ENCODE measurements at places on chromosomes 5 and 9.

DNA sequence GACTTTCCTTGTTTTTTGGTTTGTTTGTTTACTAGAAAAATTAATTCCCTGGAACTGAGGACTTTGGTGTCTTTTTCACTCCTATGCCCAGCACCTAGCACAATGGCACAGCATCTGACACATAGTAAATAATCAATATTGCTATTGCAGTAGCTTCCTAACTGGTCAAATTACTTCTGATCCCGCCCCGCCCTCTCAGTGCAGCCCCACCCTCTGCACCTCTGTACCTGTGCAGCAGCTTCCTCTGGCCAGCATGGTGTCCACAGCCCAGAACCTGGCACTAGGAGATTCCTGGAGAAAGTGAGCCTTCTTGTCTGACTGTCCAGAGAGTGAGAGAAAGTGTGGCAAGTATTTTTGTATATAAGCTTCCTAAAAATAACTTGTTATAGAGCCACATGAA is 343.2 kb downstream of the ZNF608 start:
- no peak for DNase-seq

- no peak for DNase-seq
These were observed 7.9 kb upstream of the C1QTNF2 start for GRCh38 chr5:160378330-160378729.

GRCh38 chr5:146699664-146700418 is 178.7 kb downstream of the PPP2R2B start:
- DNase-seq = no peak

- DNase-seq = no peak
These were observed 35.7 kb downstream of the RAD50 start for GRCh38 chr5:132592521-132592920.

DNA sequence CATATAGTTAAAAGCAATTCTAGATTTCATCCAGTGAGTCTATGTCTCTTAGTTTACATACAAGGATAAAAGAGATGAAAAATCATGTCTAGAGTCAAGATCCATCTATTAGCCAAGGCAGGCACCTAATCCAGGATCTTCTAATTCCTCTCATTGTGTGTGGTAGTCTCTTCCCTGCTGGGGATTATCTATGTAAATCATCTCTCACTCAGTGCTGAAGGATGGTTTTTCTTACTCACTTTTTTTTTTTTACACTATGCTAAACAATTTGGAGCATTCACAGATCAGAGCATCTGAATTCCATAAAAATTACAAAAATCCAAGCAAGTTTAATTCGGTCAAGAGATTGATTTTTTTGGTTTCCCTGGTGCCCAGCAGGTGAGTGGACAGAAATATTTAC is 154.9 kb upstream of the GDNF start:
- DNase-seq = no peak

- no peak for DNase-seq
These were observed 64.6 kb upstream of the TAF11L2 start for GRCh38 chr5:17433406-17433805.

- DNase-seq = no peak
These were observed 48.6 kb downstream of the NR2F1-AS1 start for GRCh38 chr5:93532370-93532769.

DNA sequence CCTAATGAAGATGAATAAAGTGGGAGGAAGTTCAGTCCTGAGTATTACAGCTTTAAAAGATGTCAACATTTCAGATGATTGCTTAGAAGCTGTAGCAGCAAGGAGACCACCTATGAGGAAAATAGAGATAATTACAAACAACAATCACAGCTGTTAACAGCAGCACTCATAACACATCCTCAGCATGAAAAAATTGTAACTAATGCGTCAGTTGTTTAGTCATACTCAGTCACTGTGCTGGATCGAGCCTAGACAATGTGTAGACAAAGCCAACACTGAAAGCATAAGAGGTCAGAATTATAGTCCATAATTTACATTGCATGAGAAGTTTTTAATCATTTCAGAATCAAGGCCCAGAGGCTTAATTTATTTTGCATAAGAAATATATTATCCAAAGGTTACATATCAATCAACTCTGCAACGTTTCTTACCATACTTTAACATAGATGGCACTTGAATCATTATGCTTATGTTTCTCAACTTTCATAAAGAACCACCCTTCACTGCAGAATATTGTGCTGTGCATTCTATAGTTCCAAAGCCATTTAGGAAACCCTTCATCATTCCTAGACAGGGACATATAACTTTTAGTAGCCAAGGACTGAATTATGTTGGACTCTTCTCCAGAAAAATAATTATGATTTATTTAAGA is 60.2 kb upstream of the HAPLN1 start:
- no peak for DNase-seq

DNA sequence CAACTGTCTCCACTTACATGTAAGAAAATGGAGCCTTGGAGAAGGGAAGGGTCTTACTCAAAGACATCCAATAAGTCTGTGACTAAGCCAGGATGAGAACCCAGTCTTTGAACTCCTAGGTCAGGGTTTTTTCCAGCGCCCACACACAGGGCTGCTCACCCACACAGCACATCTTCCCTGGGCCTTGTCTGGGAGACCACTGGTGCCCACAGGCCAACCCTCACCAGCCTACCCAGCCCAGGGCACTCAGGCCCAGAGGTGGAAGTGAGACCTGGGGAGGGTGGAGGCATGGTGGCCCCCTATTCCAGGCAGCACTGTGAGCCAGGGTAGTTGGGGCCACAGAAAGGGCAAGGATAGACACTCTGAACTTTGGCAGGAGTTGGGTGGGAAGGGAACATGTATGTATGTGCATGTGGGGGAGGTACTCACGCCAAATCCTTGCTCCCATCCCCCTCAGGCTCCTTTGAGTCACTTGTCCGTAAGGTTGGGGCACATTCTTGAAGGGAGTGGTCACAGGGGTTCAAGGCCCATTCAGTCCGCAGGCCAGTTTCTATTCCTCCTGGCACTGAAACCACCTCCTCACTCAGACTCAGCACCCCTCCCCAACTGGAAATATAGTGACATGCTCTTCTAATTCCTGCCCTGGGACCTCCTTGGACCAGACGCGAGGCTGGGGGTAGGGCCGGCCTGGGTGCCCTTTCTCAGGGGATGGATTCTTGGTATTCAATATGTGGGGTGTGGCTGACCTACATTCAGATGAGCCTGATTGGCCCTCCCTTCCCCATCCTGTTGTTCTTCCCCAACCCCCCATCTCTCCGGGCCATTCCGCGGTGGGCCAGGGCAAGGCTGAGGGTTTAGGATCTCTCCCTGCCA is 2.9 kb upstream of the SLC4A9 start:
- DNase-seq = no peak

DNA sequence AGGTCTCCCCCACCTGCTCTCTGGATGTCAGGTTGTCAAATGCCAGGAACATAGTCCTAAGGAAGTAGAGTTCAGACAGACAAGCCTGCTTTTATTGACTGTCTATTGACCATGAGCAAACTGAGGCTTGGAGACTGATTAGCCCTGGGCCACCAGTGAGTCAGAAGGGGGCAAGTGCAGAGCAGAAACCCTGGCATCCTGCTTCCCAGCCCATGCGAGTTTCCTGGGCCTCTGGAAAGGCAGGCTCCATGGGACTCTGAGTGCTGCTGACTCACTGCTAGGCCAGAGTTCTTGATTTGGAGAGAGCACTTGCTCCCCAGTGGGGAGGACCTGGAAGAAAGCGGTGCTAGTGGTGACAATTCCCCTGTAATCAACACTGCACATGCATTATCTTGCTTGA is 2.8 kb upstream of the HBEGF start:
- DNase-seq = no peak

- DNase-seq = no peak
These were observed 117.8 kb upstream of the LHFPL2 start for GRCh38 chr5:78766412-78766762.

GRCh38 chr9:74358959-74359358 is 138.2 kb upstream of the RORB start:
- no peak for DNase-seq

- DNase-seq = no peak
These were observed 40.8 kb upstream of the SMU1 start for GRCh38 chr9:33117306-33117705.

GRCh38 chr5:170518277-170518676 is 14.5 kb downstream of the KCNIP1 start:
- DNase-seq = no peak

GRCh38 chr9:78765861-78766260 is 468.9 kb downstream of the PSAT1 start:
- DNase-seq = no peak

GRCh38 chr5:108672639-108673038 is 75.1 kb upstream of the FER start:
- no peak for DNase-seq

GRCh38 chr9:125241863-125242739 is 958 bp upstream of the HSPA5 start:
- DNase-seq = no peak

GRCh38 chr5:173642191-173642816 is 25.9 kb upstream of the BOD1 start:
- no peak for DNase-seq

GRCh38 chr5:146732962-146733361 is 145.6 kb downstream of the PPP2R2B start:
- no peak for DNase-seq

DNA sequence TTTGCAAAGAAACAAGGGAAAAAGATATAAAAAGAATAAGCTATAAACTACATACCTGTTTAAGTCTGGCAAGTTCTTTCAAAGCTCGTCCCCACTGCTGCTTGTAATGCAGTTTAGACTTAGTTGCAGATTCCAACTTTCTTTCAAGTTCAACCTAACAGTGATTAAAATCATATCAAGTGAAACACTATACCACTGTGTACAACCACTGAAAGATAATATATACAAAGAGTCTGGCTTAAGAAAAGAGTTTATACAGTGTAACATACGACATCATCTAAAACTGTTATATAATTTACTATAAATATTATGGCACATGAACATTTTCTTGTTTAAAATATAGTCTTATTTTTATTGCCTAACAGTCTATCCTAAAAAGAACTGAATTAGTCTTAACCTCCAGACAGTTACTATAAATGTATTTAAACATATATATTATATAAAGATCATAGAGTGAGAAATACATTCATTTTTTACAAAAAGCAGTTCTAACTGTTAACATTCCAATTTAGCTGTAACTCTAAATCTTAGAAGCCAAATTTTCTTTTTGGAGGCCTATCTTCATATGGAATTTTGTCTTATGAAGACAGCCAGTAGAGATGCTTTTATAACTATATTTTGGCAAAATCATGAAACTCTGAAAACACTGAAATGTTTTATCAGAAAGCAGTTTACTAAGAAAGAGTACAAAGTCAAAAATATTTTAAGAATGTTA is 58.6 kb downstream of the CEP120 start:
- no peak for DNase-seq

- DNase-seq = no peak
These were observed 94.8 kb downstream of the ATP10B start for GRCh38 chr5:160757194-160757593.

DNA sequence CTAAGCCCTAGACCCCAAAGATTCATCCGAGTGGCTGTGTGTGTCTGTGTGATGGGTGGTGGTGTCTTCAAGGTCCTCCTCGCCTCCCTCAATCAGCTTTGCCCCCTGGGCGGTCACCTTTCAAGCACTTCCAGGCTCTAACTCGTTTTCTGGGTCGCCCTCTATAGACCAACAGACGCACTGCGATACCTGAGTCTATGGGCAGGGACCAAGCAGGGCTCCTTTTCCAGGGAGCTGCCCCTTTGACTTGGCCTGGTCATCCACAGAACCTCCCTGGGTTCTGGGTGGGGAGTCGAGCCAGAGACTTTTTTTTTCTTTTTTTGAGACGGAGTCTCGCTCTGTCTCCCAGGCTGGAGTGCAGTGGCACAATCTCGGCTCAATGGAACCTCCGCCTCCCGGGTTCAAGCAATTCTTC is 1.1 kb downstream of the SLC27A4 start:
- DNase-seq = peak; percentile 59

GRCh38 chr9:123034881-123035510 is 1.5 kb downstream of the GPR21 start:
- no peak for DNase-seq

DNA sequence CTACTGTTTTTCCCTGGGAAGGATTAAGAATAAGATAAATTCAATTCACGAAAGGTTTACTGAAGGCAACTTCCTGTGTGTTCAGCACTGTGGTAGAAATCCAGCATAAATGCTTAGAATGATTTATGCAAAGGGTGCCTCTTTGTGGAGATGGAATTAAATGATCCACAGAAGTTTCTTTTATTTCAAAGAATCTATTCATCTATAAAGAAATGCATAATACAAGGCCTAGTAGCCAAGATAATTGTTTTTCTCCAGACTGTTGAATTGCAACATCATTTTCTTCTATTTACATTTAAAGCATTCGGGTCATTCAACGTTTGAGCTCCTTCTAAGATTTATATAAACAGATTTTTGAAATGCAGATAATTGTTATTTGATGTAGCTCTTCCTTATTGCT is 138.8 kb upstream of the NFIL3 start:
- DNase-seq = no peak

DNA sequence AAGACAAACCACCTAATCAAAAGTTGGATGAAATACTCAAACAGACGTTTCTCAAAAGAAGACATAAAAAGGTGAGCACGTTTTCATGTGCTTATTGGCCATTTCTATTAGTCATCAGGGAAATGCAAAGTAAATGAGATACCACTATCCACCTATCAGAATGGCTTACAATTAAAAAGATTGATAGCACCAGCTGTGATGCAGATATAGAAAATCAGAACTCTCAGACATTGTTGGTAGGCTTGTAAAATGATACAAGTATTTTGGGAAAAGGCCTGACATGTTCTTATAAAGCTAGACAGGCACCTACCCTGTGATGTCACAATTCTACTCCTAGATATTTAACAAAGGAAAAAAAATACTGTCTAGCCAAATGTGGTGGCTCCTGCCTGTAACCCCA is 44.0 kb upstream of the SLC30A5 start:
- DNase-seq = no peak

DNA sequence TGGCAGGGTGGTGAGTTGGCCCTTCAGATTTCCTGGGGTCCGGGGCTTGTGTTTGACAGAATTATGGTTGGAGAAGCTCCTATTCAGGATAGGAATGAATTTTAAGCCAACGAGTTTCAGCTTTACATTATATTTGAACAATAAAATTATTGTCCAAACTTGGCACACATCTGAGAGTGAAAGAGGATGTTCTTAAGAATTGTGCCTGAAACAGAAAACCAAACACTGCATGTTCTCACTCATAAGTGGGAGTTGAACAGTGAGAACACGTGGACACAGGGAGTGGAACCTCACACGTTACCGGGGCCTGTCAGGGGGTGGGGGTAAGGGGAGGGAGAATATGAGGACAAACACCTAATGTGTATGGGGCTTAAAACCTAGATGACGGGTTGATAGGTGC is 111.8 kb upstream of the ACTBL2 start:
- DNase-seq = no peak

GRCh38 chr9:121388140-121388905 is 18.3 kb upstream of the STOM start:
- no peak for DNase-seq

DNA sequence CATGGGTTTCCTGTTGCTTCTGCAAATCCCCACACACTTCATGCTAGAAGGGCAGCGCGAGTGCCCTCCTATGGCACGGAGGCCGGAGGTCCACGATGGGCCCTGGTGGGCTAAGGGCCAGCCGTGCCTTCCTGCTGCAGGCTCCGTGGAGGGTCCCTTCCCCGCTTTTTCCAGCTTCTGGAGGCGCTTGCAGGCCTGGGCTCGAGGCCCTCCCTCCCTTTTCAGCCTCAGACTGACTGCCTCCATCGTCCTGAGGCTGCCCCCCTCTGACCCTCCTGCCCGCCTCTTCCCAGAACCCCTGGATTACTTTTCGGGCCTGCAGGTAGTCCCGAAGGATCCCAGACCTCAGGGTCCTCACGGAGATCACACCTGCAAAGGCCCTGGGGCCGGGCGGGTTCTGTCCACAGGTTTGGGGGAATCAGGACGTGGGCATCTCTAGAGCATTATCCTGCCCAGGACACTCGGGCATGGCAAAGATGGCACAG is 3.2 kb upstream of the TERT start:
- no peak for DNase-seq

All from stimulated activated CD4-positive, alpha-beta T cell treated with anti-CD3 and anti-CD28 coated beads, Interleukin-1b, Interleukin-23, amount 100 ng/mL, for 24 hours (primary cell).